ENCODE measurements at places on chromosomes 2 and 18.
A peak's percentile ranks its signal among the peaks of the same experiment; 100 is the strongest.

DNA sequence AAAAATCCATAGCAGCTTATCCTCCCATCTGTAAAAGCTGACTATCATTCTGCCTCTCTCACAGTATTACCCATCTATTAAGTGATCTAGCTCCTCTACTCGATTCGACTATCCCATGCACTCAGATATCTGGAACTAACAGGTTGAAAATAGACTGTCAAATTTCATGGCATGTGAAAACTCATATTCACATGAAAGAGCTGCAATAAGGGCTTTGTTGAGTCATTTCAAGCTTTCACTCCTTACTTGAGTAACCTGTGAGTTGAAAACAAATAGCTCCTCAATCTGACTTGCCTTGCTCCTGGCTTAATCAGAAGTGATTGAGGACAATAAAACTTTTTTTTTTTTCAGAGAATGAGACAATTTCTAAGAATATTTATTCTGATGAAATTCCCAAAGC lies 192.4 kb upstream of the ERBB4 start:
- DNase-seq: no peak
- H3K27ac ChIP-seq: no peak overlapping the region
- H3K36me3 ChIP-seq: no peaks in the 10 kb centered on the region
- no peaks in the 10 kb centered on the region for H3K27me3 ChIP-seq

- DNase-seq: no peak
- no peak overlapping the region for H3K27ac ChIP-seq
- H3K36me3 ChIP-seq: no peaks in the 10 kb centered on the region
- H3K4me3 ChIP-seq: no peak overlapping the region
These were observed 147.0 kb downstream of the VAPA start for GRCh38 chr18:10060841-10061240.

DNA sequence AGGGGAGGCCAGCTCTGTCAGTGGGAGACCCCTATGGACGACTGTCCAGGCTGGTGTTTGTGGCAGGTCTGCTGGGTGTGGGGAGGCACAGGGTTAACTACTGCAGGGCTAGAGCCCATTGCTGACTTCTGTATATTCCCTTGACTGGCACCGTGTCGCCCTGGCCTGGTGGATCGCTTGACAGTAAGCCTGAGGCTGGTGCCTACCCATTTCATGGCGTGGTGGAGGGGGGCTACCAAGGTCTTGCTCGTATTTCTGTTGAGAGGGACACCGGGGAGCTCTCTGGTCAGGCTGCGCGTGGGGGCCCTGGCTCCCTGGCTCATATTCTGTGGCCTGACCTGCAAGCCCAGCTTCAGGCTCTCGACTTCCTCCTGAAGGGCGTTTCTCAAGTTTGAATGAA lies 119.7 kb downstream of the ACOXL start:
- H3K27me3 ChIP-seq: no peaks in the 10 kb centered on the region
- H3K36me3 ChIP-seq: no peaks in the 10 kb centered on the region
- no peak for DNase-seq
- peaks cover 31% of the 10 kb centered on the region for H3K4me1 ChIP-seq

DNA sequence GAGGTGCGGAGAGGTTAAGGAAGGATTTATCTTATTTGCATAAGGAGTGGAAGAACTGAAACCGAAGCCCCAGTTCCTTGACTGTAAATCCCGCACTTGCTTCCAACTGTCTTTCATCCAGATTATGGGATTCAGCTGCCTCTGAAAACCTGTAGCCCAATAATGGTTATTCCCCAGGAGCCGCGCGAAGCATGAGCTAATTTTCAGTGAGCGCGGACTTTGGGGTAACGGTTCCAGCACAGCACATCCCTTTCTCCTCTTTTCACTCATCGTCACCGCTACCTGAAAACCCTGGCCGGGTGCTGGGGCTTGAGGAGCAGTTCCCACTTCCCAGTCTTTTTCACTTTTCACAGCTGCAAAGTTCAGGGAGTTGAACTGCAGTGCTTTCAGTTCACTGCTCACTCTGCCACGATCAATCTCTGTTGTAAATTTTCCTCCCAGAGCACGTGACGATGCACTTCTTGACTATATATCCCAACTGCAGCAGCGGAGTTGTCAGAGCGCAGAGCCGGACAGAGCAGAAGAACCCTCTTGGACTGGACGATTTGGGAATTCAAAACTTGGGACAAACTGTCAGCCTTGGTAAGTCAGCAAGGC lies at the start of gene KCNE4:
KCNE4 (plus strand) TSS at position 498 of the 597 bp plus-strand sequence. CDS start 641 bp downstream, outside the sequence.
- no peak for DNase-seq
- no peak within 1 kb of the TSS for H3K4me3 ChIP-seq
- no peak within 1 kb of the TSS for H3K27ac ChIP-seq
- H3K36me3 ChIP-seq: no peaks in the 10 kb centered on the region

DNA sequence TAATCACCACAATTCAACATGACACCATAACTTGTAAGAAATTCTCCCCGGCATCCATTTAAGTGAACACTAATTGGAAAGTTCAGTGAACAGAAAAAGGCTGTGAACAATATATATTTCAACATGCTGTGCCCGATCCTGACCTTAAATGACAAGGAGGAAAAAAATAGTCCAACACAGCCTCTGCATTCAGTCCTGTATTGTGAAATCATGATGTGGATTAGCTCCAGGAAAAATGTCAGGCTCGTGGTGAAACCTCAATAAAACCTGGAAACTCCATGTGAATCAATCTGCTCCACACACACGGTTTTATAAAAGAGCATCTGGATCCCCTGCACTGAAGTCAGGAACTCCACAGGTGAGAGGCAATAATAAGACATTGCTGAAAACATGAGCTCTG lies 145.4 kb upstream of the SPOPL start:
- no peaks in the 10 kb centered on the region for H3K4me1 ChIP-seq
- no peak for DNase-seq
- H3K27ac ChIP-seq: no peak overlapping the region
- H3K4me3 ChIP-seq: no peak overlapping the region
- H3K27me3 ChIP-seq: peaks cover 2% of the 10 kb centered on the region

GRCh38 chr2:232890896-232891601 lies 21.0 kb downstream of the SNORC start:
- H3K4me3 ChIP-seq: no peak overlapping the region
- peaks cover 2% of the 10 kb centered on the region for H3K4me1 ChIP-seq
- H3K36me3 ChIP-seq: no peaks in the 10 kb centered on the region
- no peak overlapping the region for H3K27ac ChIP-seq
- H3K27me3 ChIP-seq: peaks cover 20% of the 10 kb centered on the region
- DNase-seq: peak; percentile 12

DNA sequence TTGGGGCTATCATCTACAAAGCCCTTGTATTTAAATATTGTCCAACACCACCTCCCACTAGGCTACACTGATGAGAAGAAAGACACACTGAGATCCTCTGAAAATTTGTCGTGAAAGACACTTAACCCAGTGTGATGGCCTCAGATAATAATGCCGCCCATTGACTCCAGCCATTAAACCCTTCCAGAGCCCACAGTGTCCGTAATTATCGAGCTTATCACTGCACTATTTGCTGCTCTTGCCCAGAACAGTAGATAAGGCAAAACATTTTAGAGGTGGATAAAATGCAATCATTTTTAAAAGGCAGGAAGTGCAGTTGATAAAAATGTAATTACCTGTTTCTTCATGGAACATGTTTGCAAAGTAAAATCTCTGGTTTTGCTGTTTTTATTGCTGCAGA lies 121.3 kb upstream of the DDX18 start:
- H3K4me3 ChIP-seq: no peak overlapping the region
- H3K27me3 ChIP-seq: no peaks in the 10 kb centered on the region
- no peaks in the 10 kb centered on the region for H3K4me1 ChIP-seq
- H3K36me3 ChIP-seq: no peaks in the 10 kb centered on the region

- H3K4me3 ChIP-seq: no peak overlapping the region
- no peak for DNase-seq
- H3K27ac ChIP-seq: peak overlapping the region; percentile 30
- H3K27me3 ChIP-seq: no peaks in the 10 kb centered on the region
These were observed 305.4 kb downstream of the AFF3 start for GRCh38 chr2:99836690-99837605.

DNA sequence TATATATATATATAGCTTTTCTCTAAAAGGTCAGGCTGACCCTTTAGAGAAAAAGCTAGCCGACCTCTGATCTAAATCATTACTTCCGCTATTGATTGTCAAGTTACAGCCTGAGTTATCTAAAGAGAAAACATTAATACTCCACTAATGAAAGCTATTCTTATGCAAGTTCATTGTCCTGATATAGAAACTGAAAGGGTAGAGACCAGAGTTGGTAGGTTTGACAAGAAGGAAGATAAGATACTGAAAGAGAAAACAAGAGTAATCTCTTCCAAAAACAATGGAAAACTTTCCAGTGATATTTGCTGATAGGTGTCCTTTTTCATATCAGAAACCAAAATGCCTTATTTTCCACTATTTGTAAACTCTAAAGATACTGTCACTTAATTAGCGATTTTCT lies 62.8 kb upstream of the SLC39A10 start:
- no peaks in the 10 kb centered on the region for H3K36me3 ChIP-seq
- H3K27ac ChIP-seq: peak overlapping the region; percentile 9
- peaks cover 29% of the 10 kb centered on the region for H3K4me1 ChIP-seq

DNA sequence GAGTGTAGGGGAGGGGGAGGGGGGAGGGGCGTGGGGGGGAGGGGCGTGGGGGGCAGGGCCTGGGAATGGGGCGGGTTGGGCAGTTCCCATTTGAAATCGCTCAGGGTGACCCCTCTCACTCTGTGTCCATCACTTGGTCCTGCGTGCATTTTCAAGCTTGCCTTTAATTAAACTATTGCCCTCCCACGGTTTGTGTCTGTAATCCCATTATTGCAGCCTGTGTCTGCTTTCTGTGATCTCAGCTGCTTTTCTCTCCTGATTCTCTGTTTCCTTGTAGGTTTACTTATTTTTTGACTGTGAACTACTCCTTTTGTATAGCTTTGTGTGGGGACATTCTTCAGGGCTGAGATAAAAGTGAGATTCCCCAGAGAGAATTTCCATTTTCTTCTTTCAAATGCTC lies 1.3 kb downstream of the DCDC2C start:
- no peak for DNase-seq
- H3K27ac ChIP-seq: no peak overlapping the region
- H3K36me3 ChIP-seq: no peaks in the 10 kb centered on the region
- no peaks in the 10 kb centered on the region for H3K4me1 ChIP-seq
- peaks cover 33% of the 10 kb centered on the region for H3K27me3 ChIP-seq

DNA sequence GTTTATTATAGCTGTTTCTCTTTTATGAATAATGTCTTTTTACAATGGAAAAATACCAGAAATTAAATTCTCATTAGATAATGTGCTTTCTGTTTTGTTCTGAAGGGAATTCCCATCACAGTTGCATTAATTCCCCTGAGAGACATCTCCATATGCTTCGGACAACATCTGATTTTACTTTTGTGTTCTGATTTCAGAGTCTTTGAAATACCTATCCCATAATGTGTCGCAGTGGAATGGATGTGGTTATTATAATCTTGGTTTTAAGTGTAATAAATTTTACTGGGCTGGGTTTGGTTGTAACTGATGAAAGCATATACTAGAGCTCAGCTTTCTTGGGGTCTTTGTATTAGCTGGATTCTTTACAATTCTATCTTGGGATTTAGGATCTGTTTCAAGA lies 12.5 kb downstream of the SPTBN1 start:
- peaks cover 20% of the 10 kb centered on the region for H3K4me1 ChIP-seq
- no peak overlapping the region for H3K27ac ChIP-seq
- H3K36me3 ChIP-seq: no peaks in the 10 kb centered on the region

GRCh38 chr2:223100061-223100511 lies 48.1 kb downstream of the KCNE4 start:
- no peak for DNase-seq
- H3K4me1 ChIP-seq: no peaks in the 10 kb centered on the region
- no peak overlapping the region for H3K27ac ChIP-seq
- H3K4me3 ChIP-seq: no peak overlapping the region
- peaks cover 2% of the 10 kb centered on the region for H3K27me3 ChIP-seq
